ENCODE measurements at places on chromosomes 1 and 21.
A peak's percentile ranks its signal among the peaks of the same experiment; 100 is the strongest.

- peak; percentile 81 for DNase-seq
Measured at GRCh38 chr1:31396633-31397351, 16.2 kb upstream of the SERINC2 start.

- no peak for DNase-seq
Measured at GRCh38 chr1:165324050-165324449, 32.5 kb downstream of the LMX1A start.

GRCh38 chr1:68347415-68347814 is 102.3 kb downstream of the RPE65 start:
- no peak for DNase-seq

GRCh38 chr1:43822040-43822690 is 111.4 kb upstream of the ARTN start:
- peak; percentile 76 for DNase-seq

DNA sequence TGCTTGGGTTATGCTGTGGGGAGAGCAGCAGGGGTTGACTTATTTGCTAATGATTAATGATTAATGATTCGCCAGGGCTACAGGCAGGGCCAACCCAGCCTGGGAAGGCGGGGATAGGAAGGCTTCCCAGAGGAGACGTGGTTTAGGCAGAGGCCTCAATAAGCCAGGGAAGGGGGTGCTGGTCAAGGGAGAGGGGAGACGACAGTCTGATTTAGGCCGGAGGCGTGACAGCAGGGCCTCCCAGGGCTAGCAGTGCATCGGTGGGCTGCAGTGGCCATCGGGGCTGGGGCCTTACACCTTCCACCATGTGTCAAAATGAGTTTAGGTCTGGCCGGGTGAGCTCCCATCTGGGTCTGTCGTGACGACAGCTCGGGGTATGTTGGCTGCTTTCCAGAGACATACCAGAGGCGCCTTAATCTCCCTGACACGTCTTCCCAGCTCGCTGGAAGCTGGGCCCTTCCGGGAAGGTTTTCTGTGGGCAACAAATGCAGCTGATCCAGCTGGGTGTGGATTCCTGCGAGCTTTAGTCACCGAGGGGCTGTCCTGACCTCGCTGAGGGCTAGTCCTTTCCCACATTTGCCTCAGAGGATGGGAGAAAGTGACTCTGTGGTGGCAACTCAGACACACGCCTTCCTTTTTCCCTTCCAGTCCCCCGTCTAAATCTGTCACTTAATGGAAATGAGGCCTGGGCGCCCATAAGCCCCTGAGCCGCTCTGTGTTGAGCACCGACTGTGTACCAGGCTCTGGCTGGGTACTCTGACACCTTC is 3.7 kb upstream of the SLC1A7 start:
- DNase-seq, result peak; percentile 94

- DNase-seq, result no peak
Measured at GRCh38 chr1:227094249-227094966, 154.3 kb downstream of the COQ8A start.

- DNase-seq, result no peak
Measured at GRCh38 chr1:111227434-111227833, at the start of gene CHI3L2. Gene CHI3L2, plus strand, starts transcription at chr1:111227713. Its CDS starts 17 bp downstream, at chr1:111227730.

DNA sequence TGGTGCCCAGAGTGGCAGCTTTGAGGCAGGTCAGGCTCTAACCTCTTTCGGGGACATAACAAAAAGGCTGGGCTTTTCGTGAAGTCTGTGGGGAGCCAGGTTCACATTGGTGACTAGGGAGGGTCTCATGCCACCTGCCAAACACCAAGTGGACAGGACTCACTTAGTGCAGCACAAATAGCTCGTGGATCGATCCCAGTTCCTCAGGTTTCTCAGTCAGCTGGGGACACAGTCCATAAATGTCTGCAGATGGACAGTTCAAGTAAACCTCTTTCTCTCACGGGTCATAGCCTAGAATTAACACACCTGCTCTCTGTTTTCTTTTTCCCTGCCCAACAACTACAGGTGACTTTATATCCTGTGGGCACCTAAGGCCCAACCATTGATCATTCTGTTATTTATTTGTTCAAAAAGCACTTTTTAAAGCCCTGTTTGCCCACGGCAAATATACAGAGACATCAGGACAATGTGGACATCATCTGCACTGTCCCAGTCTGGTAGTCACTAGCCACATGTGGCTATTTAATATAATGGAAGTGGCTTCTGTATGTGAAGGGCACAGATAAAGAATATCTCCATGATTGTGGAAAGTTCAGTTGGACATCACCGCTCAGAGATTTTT is 53.5 kb downstream of the CAPN2 start:
- DNase-seq, result no peak

GRCh38 chr1:220708936-220709801 is 19.0 kb downstream of the C1orf115 start:
- DNase-seq, result no peak

- DNase-seq, result no peak
Measured at GRCh38 chr1:40774266-40774998, 9.2 kb upstream of the KCNQ4 start.

- DNase-seq, result no peak
Measured at GRCh38 chr1:161840363-161840762, 74.2 kb downstream of the ATF6 start.

DNA sequence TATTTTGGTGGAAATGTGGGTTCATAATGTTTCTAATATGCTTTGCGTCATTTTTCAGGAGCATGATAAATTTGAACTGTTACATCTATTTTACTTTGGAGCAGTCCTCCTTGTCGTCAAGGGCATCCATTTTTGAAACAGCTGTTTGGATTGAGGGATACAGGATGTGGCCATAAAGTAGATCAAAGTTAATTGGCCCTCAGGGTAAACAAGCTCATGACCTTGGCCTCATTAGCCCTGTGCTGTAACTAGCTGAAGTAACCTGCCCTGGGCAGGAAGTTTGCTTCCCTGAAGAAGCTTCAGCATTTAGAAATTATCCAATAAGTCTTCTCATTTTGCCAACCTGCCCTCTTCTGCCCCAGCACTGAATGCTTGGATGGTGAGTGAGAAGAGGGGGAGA is 24.8 kb upstream of the RGL1 start:
- no peak for DNase-seq

DNA sequence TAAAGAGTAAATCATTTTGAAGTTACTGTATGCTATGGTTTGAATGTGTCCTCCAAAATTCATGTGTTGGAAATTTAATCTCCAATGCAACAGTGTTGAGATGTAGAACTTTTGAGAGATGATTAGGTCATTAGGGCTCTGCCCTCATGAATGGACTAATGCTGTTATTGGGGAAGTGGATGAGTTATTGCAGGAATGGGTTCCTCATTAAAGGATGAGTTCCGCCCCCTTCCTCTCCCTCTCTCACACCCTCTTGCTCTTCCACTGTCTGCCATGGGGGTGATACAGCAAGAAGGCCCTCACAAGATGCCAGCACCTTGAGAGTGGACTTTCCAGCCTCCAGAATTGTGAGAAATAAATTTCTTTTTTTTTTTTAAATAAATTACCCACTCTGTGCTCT is 97.6 kb downstream of the ATP1A1 start:
- DNase-seq, result no peak

DNA sequence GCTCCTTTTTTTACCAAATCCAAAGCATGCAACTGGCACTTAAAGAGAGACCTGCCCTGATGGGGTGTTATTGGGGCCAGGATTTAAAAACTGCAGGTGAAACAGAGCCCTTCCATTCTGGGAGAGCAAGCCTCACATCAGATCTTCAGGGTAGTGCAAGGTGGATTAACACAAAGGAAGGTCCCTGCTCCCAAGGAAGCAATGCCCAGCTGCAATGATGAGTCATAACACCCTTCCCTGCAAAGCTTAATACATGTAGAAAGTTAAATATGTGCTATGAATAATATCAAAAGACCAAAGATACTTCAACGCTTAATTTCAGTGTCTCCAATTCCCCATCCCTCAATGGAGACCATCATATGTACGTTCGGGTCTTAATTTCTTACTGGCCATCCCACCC is 508.0 kb downstream of the OMA1 start:
- no peak for DNase-seq

- DNase-seq, result no peak
Measured at GRCh38 chr1:90210633-90211491, 216.0 kb downstream of the ZNF326 start.

DNA sequence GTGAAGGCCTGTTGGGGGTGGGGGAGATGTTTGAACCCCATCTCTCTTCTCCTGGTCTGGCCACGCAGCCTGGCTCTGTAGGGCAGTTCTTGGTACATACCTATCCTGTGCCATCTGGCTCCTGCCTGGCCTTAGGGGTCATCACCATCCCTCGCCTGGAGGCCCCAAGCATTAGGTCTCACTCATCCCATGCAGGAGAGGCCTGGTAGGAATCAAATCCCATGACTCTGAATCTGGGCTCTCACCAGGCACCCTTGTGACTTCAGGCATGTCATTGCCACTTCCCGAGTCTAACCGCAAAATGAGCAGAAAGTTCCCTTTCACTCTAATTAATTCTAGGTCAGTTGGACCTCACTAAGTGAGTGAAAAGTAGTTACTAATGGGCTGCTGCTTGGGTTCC is 37.2 kb downstream of the ETNK2 start:
- DNase-seq, result no peak
